Hematopoietic multipotent progenitor cell (in vitro differentiated cells): ENCODE measurements at places on chromosomes 4 and X. TPM values are rescaled to one million over a fixed set of nuclear protein-coding genes. Genes with fewer than 3 reads are reported as not detected.

- no peak for DNase-seq
Measured at GRCh38 chr4:94434505-94434904, 17.2 kb upstream of the PDLIM5 start.

- DNase-seq, result no peak
Measured at GRCh38 chr4:154294652-154295350, 196.8 kb downstream of the DCHS2 start.

DNA sequence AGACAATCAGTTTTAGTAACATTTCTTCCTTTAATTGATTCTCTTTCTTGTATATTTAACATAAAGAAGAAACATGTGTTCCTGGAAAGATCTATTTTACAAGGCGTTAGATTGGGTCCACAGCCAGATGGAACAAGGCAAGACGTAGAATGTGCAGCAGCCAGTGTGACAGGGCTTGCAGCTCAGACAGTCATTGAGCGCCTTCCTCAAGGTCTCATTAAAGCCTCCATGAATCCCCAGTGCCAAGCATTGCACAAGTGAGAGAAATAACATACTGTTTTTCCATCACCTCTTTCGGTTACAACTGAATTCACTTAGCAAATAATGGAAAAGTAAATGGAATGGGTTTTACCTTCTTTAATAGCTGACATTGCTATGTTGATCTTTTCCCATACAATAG lies 292.5 kb downstream of the USP46 start:
- DNase-seq, result no peak

- no peak for DNase-seq
Measured at GRCh38 chrX:140933016-140933415, 69.4 kb upstream of the SPANXB1 start.

PTCHD1 gene
- total RNA-seq, result under 0.01 TPM
